Hair follicular keratinocyte (primary cell): ENCODE measurements at places on chromosomes 1 and 21. TPM values are rescaled to one million over a fixed set of nuclear protein-coding genes. Genes with fewer than 3 reads are reported as not detected.

The GJA4 gene
- total RNA-seq, result not detected in 2 replicates

The RSRP1 gene
- total RNA-seq, result 21.2 and 32.1 TPM in 2 replicates

The OR10X1 gene
- total RNA-seq, result not detected in 2 replicates

The FCRL4 gene
- total RNA-seq, result not detected in 2 replicates

The RO60 gene
- 43.1 and 69.9 TPM in 2 replicates for total RNA-seq

The LINGO4 gene
- total RNA-seq, result not detected in 2 replicates

The WDR64 gene
- not detected in 2 replicates for total RNA-seq

The CXADR gene
- total RNA-seq, result 10.1 and 11.7 TPM in 2 replicates

The PER3 gene
- total RNA-seq, result 4.4 and 5.8 TPM in 2 replicates

The PLA2G2C gene
- total RNA-seq, result not detected in 2 replicates

The C1QB gene
- not detected in 2 replicates for total RNA-seq

The KRTAP13-3 gene
- not detected in 2 replicates for total RNA-seq

The MROH7 gene
- 0.04 TPM in 1 of 2 replicates, not detected in the other for total RNA-seq

The ACOT7 gene
- 139 and 154 TPM in 2 replicates for total RNA-seq

The PEAR1 gene
- total RNA-seq, result 4.0 and 6.7 TPM in 2 replicates

The CELA3A gene
- total RNA-seq, result not detected in 2 replicates

The NLRP3 gene
- total RNA-seq, result 2.1 and 7.0 TPM in 2 replicates

The NBPF26 gene
- total RNA-seq, result 6.2 and 9.5 TPM in 2 replicates
